ENCODE measurements at places on chromosomes 6 and 20. TPM values are rescaled to one million over a fixed set of nuclear protein-coding genes. Genes with fewer than 3 reads are reported as not detected.

RCAN2 gene
- 0.88 TPM for total RNA-seq

CENPW gene
- total RNA-seq, result 8.0 TPM

LAMP5 gene
- not detected for total RNA-seq

ATF6B gene
- total RNA-seq, result 28.8 TPM

APCDD1L gene
- 3.5 TPM for total RNA-seq

GNMT gene
- total RNA-seq, result not detected

REM1 gene
- not detected for total RNA-seq

PTCRA gene
- not detected for total RNA-seq

ZC3H12D gene
- 0.14 TPM for total RNA-seq

ENTPD6 gene
- 58.9 TPM for total RNA-seq

EEF1A2 gene
- 1.3 TPM for total RNA-seq

ULBP3 gene
- 7.0 TPM for total RNA-seq

SNAI1 gene
- total RNA-seq, result 2.1 TPM

CCDC28A gene
- total RNA-seq, result 8.0 TPM

SLC17A9 gene
- 40.4 TPM for total RNA-seq

NRSN1 gene
- total RNA-seq, result not detected

PTGIS gene
- total RNA-seq, result 0.14 TPM

LGSN gene
- not detected for total RNA-seq

BHLHE23 gene
- not detected for total RNA-seq

TOX2 gene
- total RNA-seq, result 10.5 TPM

PGC gene
- total RNA-seq, result not detected

TSHZ2 gene
- under 0.01 TPM for total RNA-seq

SRC gene
- 21.9 TPM for total RNA-seq

LAMA5 gene
- total RNA-seq, result 53.8 TPM

SLC17A1 gene
- total RNA-seq, result not detected

ALDH8A1 gene
- 0.72 TPM for total RNA-seq

PRL gene
- total RNA-seq, result not detected

ADGRG6 gene
- total RNA-seq, result 35.4 TPM

LAMA4 gene
- 105 TPM for total RNA-seq

RBM38 gene
- total RNA-seq, result 7.0 TPM

BPIFB2 gene
- not detected for total RNA-seq

NFATC2 gene
- 4.7 TPM for total RNA-seq

HEY2 gene
- total RNA-seq, result under 0.01 TPM

STMND1 gene
- total RNA-seq, result not detected

MROH8 gene
- total RNA-seq, result 1.7 TPM

OR12D3 gene
- not detected for total RNA-seq

CDH4 gene
- total RNA-seq, result 0.14 TPM

RAET1L gene
- total RNA-seq, result not detected

SIM1 gene
- not detected for total RNA-seq

MRAP2 gene
- total RNA-seq, result not detected

YIPF3 gene
- 115 TPM for total RNA-seq

PTPRT gene
- total RNA-seq, result not detected

SUMO4 gene
- 1.5 TPM for total RNA-seq

ARFGEF3 gene
- 0.22 TPM for total RNA-seq

BTNL2 gene
- not detected for total RNA-seq

FYN gene
- 121 TPM for total RNA-seq

HLA-B gene
- total RNA-seq, result 354 TPM

BNIP5 gene
- total RNA-seq, result not detected

MYLK2 gene
- not detected for total RNA-seq

TGM2 gene
- total RNA-seq, result 1,516 TPM

MPC1 gene
- total RNA-seq, result 20.0 TPM

CHRNA4 gene
- total RNA-seq, result not detected

CLVS2 gene
- not detected for total RNA-seq

SASH1 gene
- 47.5 TPM for total RNA-seq

LY6G6C gene
- not detected for total RNA-seq

All from placental pericyte (primary cell).